Sigmoid colon (tissue), 7 donors: ENCODE measurements at places on chromosomes 16 and 17. TPM values are rescaled to one million over a fixed set of nuclear protein-coding genes. Genes with fewer than 3 reads are reported as not detected.

Gene TNFRSF17
- not detected for total RNA-seq

Gene BAIAP3
- 1.8 TPM for total RNA-seq

Gene CDH13
- 17.6 TPM for total RNA-seq

DNA sequence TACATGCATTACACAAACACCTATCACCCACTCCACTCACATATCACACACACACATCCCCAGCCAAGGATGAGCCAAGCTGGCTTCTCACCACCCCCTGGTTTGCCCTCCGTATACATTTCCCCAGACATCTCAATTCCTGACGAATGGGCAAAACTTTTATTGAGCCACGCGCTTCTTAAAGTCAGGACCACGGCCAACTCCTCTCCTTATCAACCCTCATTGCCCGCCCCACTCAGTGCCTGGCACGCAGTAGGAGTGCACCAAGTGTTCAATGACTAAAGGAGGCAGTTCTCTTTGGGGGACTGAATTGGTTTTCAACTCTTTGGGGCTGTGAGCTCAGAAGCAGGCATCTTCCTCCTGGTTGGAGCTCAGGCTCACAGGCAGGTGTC, 22.5 kb upstream of the C16orf78 start:
- no peak overlapping the region for H3K27ac ChIP-seq
- DNase-seq, result no peak
- no peaks in the 10 kb centered on the region for H3K27me3 ChIP-seq
- no peaks in the 10 kb centered on the region for H3K36me3 ChIP-seq

DNA sequence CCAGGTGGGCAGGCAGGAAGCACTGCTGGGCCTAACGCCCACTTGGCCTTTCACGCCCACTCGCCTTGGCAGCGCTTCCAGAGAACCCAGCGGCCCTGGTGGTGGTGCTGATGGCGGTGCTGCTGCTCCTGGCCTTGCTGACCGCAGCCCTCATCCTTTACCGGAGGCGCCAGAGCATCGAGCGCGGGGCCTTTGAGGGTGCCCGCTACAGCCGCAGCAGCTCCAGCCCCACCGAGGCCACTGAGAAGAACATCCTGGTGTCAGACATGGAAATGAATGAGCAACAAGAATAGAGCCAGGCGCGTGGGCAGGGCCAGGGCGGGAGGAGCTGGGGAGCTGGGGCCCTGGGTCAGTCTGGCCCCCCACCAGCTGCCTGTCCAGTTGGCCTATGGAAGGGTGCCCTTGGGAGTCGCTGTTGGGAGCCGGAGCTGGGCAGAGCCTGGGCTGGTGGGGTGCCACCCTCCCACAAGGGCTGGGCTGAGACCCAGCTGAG, 64.7 kb downstream of the MRC2 start:
- no peaks in the 10 kb centered on the region for H3K36me3 ChIP-seq
- no peaks in the 10 kb centered on the region for H3K27me3 ChIP-seq
- no peaks in the 10 kb centered on the region for H3K4me1 ChIP-seq
- DNase-seq, result no peak
- no peak overlapping the region for H3K4me3 ChIP-seq

Gene FBXL16
- 1.4 TPM for total RNA-seq

Gene PLD6
- total RNA-seq, result 10.8 TPM

- H3K36me3 ChIP-seq, result no peaks in the 10 kb centered on the region
- no peak overlapping the region for H3K4me3 ChIP-seq
- H3K27ac ChIP-seq, result no peak overlapping the region
- H3K4me1 ChIP-seq, result no peaks in the 10 kb centered on the region
- peaks cover 22% of the 10 kb centered on the region for H3K27me3 ChIP-seq
Observed at GRCh38 chr17:49887744-49888360, 40.0 kb upstream of the TAC4 start.
